ENCODE measurements at places on chromosomes 3 and 15.

DNA sequence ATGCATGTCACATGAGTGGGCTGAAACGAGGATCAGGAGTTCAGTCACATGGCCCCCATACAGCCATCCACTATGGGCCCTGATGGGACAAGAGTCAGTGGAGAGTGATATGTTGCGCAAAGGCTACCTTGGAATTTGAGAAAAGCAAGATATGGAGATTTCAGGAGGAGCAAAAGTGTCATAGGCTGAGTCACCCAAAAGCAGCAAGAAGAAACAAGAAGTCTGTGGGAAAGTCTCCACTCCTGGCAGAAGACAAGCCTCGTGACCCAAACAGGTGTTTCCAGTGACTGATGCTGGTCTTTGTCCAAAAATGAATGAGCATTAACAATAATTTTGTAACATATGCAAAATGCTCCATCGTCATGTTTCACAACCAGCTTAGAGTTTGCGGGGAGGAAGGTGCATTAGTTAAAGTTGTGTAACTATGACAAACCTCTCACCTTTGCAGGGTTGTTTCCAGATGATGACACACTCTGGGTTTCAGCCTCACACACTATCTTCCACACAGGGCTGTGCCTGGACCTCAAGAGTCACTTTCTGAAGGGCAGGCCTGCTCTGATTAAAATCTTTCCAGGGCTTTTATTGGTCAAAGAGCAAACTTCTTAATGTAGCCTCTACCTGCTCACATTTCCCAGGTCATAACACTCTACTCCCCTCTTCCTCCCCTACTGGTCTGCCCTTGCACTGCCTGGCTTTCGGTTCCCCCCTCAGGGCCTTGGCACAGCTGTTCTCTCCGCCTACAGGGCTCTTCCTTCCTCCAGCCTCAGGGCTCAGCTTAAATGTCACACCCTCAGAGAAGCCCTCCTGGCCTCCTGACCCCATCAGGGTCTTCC is 3.9 kb upstream of the DNASE1L3 start:
- DNase-seq = peak; percentile 63

GRCh38 chr15:39888243-39888642 is 31.8 kb downstream of the GPR176 start:
- DNase-seq = no peak

DNA sequence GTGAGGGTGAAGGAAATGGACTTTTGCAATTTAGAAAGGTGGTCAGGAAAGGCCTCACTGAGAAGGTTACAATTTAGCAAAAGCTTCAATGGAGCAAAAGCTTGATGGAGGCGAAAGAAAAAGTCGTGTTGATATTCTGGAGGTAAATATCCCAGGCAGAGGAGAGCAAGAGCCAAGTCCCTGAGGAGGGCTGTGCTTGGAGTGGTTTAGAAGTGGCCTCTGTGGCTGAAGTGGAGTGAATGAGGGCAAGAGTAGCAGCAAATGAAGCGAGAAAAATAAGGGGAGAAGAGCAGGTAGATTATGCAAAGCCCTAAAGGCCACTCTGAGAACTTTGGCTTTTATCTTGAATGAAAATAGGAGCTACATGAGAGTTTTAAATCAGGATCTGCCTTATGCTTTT is 54.1 kb downstream of the GUCA1C start:
- no peak for DNase-seq

DNA sequence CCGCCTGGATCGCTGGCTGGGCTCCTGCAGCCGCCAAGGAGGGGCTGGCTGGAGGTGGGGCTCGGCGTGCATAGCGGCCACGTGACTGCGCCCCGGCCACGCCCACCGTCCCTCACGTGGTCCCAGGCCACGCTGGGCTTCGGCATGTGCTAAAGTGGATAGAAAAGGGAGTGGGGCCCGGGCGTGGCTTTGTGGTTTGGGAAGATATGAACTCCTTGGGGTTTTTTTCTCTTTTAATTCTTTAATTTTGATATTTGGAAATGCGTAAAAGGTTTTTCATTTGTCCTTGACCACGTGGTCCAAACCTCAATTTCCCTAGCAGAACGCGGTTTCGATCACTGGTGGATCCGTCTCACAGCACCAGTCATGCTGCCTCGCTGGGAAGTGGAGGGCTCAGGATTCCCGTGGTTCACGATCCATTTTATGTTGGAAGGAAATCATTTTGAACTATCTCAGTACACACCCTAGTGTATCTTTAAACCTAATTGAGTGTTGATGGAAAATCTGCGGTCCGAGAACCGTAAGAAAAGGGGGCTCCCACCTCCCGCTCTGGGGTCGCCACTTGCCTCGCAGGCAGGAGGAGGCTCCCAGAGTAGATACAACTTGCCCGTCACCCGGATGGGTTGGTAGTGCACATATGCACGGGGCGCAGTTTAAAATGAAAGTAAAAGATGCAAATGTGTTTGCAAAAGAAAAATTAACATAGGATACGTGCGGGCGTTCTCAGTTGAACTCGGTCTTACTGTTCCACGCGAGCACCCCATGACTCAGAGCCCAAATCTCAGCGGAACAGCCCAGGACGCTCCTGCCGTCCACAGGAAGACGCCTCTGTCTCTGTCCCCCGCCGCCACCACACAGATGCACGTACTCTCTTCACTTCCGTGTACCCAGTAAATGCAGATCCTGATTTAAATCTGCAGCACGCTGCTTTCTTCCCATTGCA is 141.9 kb downstream of the PGPEP1L start:
- DNase-seq = no peak
